Left renal pelvis (tissue), 4 donors: ENCODE measurements at places on chromosomes 11 and 22.
A peak's percentile ranks its signal among the peaks of the same experiment; 100 is the strongest.

DNA sequence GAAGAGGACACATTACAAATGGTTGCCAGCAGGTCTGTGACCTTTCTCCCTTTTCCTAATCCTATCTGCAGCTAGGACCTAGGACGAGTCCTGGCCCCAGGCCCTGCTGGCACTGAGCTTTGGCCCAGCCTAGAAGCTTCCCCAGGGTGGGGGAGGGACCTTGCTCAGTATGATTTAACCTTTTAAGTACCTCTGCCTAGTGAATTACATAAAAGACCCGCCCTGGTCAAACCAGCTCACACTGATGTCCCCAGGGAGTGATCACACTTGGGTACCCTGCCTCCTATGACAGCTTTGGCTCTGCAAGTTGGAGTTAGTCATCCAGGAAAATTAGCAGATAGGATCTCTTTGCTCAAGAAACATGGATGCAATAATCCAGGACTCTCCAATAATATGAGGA is 21.9 kb downstream of the ASCC2 start:
- no peak for DNase-seq

DNA sequence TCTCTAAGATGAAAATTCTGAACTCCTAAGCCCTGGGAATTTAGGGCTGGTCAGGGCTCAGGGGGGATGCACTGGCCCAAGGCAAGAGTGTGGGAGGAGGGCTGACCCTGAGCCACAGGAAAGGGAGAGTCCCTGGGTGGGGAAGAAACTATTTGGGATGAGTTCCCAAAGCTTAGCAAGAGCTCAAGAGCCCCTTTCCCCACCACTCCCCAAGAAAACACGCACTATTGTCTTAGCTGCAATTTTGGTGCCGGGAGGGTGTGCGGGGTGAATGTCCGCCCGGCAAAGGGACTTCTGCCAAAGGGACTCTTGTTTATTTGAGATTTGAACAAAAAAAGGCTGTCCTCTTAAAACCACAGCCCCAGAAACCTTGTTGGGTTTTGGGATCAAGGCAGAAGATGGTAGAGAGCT is 37.0 kb downstream of the KIAA1671 start:
- DNase-seq: no peak

GRCh38 chr11:81869351-81870065 is 864.2 kb downstream of the FAM181B start:
- DNase-seq: no peak

GRCh38 chr11:69437876-69438205 is 43.6 kb upstream of the LINC01488 start:
- DNase-seq: no peak

- no peak for DNase-seq
Measured at GRCh38 chr11:473415-473814, 23.3 kb downstream of the PTDSS2 start.

GRCh38 chr22:24165673-24166072 is 15.6 kb upstream of the SUSD2 start:
- DNase-seq: no peak

DNA sequence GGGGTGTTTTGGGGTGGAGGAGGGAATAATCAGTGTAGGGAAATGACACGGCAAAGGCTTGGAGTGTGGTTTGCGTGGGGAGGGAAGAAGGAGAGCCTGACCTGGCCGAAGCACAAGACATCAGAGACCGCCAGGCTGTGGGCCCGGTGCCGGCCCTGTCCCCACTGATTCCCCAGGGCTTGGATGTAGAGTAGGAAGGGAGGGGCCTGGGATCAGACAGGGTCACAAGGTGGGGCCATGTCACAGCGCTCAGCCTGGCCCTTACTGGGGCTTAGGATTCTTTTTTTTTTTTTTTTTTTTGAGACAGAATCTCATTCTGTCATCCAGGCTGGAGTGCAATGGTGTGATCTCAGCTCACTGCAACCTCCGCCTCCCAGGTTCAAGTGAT is 9.8 kb downstream of the PICK1 start:
- DNase-seq: no peak

- no peak for DNase-seq
Measured at GRCh38 chr11:122062763-122063162, 53.3 kb downstream of the BLID start.

- DNase-seq: no peak
Measured at GRCh38 chr11:40763046-40763445, 696.4 kb downstream of the LRRC4C start.

- DNase-seq: no peak
Measured at GRCh38 chr11:94145916-94146315, 17.3 kb downstream of the PANX1 start.

GRCh38 chr11:12123273-12123672 is 12.9 kb downstream of the MICAL2 start:
- no peak for DNase-seq

DNA sequence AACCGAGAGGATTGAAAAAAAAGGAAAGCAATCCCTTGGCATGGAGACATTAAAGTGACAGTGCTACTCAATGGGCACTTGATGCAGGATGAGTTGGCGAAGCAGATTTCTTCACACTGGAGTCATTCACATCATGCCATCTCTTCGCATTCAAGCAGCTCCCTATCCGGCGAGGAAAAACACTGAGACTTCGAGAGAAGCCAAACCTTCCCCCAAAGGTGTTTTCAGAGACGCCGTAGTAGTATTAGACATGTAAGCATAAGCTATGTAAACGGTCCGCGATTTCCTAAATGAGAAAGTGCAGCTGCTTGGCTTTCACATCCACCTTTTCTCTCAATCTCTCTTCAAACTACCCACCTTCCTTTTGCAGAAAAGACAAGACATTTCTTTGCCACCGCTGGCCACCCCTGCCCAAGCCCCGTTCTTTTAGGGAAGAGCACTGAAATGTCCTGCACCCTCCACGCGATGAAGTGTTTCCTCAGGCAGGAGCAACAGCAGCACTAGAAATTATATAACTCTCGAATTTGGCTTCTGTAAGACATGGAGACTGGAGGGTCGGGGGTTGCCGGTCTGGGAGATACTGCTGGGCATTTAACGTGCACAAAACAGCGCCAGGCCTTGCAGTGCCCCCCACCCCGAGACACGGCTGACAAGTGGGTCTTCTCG is at the start of gene DLG2:
DLG2 (minus strand) TSS at position 13 of the 666 bp plus-strand sequence.
- DNase-seq: peak; percentile 47

DNA sequence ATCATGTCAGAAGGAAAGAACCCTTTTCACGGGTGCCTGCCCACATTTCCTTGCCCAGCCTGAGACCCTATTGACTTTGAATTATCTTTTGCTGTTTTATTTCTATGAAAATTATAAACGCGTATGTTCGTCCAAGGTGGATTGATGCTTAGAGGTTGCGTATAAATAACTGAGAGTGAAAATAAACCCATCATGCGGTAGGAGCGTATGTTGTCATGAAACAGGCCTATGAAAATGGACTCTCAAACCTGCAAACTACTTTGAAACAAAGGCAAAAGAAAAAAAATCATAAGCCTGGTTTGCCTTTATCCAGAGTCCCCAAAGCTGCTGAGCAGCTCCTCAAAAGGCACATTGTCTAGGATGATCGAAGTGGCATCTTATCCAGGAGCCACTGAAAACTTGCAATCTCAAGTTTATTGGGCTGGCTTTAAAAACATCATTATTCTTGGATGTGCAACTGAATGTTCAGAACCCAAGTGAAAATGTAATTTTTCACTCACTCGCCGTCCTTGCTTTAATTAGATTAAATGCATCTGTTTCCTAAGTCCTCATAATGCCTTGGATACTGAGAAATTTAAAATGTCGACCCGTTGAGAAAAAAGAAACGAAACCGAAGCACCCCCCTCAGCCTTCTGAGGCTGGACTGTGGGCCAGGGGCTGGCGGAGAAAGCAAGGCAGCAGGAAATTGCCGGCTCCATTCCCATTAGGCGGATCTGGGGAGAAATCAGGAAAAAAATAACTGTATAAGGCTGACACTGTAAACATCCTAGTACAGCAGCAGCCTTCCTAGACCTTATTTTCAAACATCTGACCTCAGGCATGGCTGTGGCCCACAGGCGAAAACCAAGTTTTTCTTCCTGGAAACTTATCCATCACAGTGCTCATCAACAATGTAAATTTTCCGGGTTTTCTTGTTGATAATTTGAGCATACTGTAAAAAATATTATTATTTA is 82.9 kb upstream of the PPARA start:
- no peak for DNase-seq
